DND-41 (cell line): ENCODE measurements at places on chromosomes 16 and 17.

GRCh38 chr17:8144401-8145231, 7.6 kb downstream of the PER1 start:
- no peak for DNase-seq

DNA sequence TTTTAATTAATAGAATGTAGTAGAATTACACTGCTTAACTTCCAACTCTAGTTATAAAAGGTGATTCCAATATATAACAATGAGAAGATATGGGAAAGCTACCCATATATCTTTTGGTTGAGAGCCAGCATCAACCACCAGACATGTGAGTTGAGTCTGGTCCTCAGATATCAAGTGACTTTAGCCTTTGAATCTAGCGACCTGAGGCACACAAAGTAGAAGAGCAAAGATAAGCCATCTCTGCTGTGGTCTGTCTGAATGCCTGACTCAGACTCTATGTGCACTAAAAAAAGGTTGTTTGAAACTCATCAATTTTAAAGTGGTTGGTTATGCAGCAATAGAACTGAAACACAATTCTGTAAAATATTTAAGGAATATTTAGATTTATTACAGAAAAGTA, 492.5 kb upstream of the SOX9 start:
- DNase-seq: peak; percentile 5

GRCh38 chr16:86480444-86480843, 29.9 kb upstream of the FOXF1 start:
- DNase-seq: no peak

DNA sequence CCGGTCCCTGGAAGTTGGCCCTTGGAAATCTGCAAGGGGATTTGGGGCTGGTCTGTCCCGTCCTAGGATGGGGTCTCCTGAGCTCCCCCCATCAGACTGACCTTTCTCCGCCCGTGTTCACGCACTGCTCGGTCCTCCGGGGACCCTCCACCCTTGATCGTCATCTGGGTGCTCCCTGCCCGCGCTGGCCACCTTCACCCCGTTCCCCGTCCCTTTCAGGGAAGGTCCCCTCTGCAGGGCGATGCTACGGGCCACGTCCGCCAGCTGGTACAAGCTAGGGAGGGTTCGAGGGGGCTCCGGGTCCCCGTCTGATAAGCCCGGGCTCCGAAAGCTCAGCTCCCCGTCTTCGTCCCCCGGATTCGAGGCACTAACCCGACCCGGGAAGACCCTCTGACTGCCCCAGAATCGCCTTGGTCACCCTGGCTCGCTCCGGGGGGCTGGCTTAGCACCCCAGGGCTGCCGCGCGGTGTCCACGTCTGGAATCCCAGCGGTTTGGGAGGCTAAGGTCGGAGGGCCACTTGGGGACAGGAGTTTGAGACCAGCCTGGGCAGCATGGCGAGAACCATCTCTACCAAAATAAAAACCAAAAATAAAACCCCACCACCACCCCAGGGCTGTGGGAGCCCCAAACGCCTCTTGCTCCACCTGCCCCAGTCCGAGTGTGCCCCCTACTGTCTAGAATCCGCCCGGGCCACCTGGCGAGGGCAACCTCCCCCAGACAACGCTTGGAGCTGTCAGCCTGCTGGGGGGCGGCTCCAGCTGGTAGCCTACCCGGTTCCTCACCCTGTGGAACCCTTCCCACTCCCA, 1.1 kb upstream of the SLC43A2 start:
- peak; percentile 89 for DNase-seq

- DNase-seq: no peak
These were observed 18.8 kb upstream of the FAM83G start for GRCh38 chr17:19023209-19023999.

GRCh38 chr16:2516391-2517240, 2.9 kb downstream of the ATP6V0C start:
- DNase-seq: no peak

DNA sequence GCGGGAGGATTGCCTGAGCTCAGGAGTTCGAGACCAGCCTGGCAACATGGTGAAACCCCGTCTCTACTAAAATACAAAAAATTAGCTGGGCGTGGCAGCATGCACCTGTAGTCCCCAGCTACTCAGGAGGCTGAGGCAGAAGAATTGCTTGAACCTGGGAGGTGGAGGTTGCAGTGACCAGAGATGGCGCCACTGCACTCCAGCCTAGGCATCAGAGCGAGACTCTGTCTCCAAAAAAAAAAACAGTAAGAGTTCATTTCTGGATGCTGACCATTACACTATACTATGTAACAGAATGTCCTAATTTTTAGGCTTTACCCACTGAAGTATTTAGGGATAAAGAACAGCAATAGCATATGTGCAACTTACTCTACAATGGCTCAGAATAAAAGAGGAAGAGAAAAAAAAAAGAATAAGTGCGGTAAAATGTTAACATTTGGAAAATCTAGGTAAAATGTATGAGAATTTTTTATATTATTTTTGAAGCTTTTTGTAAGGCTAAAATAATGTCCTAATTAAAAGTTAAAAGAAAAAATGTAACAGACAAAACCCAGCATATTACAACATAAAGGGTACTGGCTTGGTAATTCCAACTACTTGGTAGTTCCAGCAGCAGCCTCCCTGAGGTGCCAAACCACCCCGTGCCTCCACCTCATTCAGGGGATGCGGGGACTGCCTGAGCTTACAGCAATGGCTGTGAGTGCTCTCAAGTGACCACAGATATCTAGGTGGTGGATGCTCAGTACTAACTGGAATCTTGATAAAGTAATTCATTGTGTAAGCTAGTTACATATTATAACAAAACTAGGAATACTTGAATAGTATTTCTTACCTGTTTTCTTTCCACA, 10.9 kb downstream of the COPS3 start:
- DNase-seq: peak; percentile 28

GRCh38 chr16:81547194-81547938, 102.8 kb downstream of the CMIP start:
- DNase-seq: no peak

DNA sequence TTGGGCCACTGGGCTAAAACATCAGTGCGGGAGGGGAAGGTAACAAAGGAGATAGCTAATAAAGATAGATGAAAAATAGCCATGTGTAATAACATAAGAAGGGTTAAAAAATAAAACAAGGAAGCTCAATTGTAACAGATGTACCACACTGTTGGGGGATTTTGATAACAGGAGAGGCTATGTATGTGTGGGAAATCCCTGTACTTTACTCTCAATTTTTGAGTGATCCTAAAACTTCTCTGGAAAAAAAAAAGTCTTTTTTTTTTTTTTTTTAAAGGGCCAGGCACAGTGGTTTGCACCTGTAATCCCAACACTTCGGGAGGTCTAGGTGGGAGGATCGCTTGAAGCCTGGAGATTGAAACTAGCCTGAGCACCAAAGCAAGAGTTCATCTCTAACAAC, 1.9 kb upstream of the MMD start:
- DNase-seq: no peak

GRCh38 chr16:67311607-67312488, 14.7 kb downstream of the KCTD19 start:
- no peak for DNase-seq

DNA sequence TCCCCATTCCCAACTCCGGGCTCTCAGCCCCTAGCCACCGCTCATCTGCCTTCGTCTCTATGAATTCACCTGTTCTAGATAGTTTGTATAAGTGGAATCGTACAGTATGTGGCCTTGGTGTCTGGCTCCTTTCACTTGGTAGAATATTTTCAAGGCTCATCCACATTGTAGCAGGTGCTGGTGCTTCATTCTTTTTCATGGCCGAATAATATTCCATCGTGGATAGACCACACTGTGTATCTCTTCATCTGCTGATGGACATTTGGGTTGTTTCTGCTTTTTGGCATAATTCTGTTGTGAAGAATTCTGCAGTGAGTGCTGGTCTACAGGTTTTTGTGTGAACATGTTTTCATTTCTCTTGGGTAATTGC, 324.2 kb downstream of the SEC14L1 start:
- DNase-seq: no peak

DNA sequence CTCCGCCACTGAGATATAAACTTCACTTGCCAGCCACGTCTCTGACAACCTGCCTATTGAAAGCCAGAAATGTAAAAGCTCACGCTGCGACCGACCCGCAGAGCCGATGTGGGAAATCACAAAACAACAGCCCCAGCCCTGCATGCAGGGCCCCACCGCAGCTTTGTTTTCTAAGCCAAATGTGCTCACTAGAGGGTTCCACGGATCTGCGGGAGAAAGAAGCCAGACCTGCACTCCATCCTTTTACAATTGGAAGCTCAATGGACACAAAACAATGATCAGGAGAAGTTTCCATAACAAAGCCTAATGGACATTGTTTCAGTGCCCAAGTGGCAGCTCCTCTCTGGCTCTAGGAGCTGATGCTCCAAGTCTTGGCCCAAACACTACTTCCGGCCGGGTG, 33.1 kb downstream of the WIPI1 start:
- no peak for DNase-seq

GRCh38 chr17:31917065-31917529, 15.6 kb upstream of the UTP6 start:
- no peak for DNase-seq

GRCh38 chr17:59839651-59840328, 53.0 kb downstream of the TUBD1 start:
- no peak for DNase-seq

DNA sequence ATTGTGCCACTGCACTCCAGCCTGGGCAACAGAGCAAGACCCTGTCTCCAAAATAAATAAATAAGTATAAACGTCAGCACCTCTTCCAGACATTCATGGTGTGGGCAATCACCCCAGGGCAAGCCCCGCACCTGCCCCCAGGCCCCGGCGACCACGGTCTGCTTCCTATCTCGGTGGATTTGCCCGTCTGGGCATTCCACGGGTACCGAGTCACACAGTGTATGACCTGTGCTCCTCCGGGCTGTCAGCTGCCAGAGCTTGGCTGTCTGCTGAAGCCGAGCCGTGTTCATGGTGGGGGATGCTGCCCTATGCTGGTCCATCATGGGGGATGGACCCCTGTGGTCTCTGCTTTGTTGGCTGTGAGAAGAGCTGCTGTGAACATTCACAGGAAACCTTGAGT, 15.4 kb downstream of the CYBC1 start:
- no peak for DNase-seq

GRCh38 chr17:76940738-76941350, 72.6 kb downstream of the MGAT5B start:
- no peak for DNase-seq

GRCh38 chr16:31005350-31006085, 4.9 kb downstream of the STX1B start:
- no peak for DNase-seq

GRCh38 chr16:69867784-69868560, 83.2 kb upstream of the CLEC18A start:
- DNase-seq: no peak

- no peak for DNase-seq
These were observed 13.7 kb downstream of the SYCE1L start for GRCh38 chr16:77212741-77213541.

DNA sequence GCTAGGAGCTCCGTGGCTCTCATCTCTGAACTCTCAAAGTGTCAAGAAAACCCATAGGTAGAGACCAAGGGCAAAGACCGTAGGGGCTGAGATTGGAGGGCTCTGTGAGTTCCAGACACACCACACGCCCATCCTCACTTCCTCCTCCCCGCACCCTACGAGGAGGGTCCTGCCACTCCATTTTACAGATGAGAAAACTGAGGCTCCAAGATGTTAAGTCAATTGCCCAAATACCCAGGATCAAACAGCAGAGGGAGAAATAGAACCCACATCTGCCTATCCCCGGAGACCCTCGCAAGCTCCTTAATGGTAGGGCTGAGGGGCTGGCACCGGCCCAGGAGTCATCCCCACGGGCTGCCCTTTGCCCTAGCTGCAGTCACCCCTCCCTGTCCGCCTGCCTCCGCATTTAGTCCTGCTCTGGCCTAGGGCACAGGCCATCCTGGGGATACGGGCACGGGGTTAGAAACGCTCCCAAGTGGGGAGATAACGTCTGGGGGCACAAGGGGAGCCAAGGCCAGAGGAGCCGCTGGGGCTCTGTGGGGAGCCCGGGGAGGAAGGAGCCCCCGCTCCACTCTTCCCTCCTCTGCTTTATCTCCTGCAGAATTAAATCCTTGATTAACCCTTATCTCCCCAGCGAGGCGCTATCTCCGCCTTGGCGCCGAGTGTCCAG, 54.1 kb upstream of the ZC3H18 start:
- no peak for DNase-seq

- no peak for DNase-seq
These were observed 2.8 kb downstream of the ADCY7 start for GRCh38 chr16:50269061-50269705.

GRCh38 chr16:11852092-11852809, 909 bp upstream of the RSL1D1 start:
- DNase-seq: no peak

GRCh38 chr16:47565454-47565853, 104.3 kb downstream of the PHKB start:
- DNase-seq: no peak

GRCh38 chr16:66651474-66651765, 45.1 kb downstream of the CMTM4 start:
- DNase-seq: no peak

DNA sequence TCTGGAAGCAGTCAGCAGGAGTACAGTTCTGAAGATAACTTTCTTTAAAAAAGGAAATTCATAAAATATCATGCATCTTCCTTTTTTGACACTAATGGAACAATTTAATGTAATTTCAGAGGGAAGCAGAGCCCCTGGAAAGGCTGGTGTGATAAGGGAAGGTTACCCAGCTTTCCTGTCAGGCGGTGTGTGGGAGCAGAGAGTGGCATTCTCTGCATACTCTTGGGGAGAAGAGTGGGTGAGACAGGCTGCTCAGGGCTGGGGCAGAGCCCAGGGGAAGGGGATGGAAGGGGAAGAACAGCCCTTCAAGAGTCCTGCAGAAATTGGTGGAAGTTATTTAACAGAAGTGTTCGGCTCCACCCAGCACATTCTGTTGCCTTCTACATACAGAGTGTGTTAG, 84.7 kb downstream of the PRKCB start:
- DNase-seq: no peak

DNA sequence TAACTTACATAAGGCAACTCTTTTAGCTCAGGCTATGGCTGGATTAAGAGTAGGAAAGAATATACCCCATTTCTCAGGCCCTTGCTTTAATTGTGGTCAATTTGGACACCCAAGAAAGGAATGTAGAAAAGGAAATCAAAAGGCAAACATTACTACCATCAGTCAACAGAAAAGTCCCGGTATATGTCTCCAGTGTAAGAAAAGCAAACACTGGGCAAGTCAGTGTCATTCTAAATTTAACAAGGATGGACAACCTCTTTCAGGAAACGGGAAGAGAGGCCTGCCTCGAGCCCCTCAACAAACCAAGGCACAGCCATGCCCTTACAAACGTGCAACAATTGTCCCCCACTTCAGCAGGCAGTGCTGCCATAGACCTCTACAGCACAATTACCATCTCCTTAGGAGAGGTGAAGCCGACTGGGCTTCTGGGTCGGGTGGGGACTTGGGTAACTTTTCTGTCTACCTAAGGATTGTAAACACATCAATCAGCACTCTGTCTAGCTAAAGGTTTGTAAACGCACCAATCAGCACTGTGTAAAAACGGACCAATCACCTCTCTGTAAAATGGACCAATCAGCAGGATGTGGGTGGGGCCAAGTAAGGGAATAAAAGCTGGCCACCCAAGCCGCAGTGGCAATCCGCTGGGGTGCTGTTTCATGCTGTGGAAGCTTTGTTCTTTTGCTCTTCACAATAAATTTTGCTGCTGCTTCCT, 12.4 kb downstream of the MRPL58 start:
- peak; percentile 83 for DNase-seq
